Pulmonary artery endothelial cell (primary cell): ENCODE measurements at places on chromosomes 7 and 10.
A peak's percentile ranks its signal among the peaks of the same experiment; 100 is the strongest.

GRCh38 chr7:84060000-84060399 is 134.6 kb downstream of the SEMA3A start:
- no peak for DNase-seq

DNA sequence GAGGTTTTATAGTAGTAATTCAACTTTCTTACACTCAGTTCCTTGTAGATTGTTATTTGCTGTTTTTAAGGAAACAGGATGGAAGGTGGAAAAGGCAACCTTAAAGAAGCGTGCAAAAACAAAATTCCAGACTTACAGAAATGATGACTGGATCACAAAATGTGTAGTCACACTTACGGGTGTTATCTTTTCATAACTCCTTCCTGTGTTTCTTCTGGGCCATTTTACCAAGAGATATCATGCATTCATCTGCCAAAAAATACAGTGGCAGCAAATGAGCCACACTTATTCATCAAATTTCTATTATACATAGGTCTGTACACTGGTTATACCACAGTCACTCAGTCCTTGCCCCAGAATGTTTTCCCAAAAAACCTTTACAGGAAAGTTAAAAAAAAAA is 94.3 kb upstream of the IL6 start:
- DNase-seq, result peak; percentile 83

DNA sequence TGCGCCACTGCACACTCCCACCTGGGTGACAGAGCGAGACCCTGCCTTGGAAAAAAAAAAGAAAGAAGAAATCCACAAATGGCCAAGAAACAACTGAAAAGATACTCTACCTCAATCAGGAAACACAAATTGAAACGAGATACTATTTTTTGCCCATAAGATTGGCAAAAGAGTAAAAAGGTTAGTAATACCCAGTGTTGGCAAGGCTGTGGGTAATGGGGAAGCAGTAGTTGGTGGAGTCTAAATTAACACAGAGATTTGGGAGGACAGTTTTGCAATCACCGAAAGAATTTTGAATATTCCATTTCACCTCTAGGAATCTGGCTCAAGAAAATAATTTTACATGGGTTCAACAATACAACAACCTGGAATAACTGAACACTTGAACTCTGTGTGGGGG is 19.9 kb downstream of the ABRAXAS2 start:
- DNase-seq, result no peak

GRCh38 chr10:96416643-96417042 is 57.8 kb upstream of the OPALIN start:
- no peak for DNase-seq

DNA sequence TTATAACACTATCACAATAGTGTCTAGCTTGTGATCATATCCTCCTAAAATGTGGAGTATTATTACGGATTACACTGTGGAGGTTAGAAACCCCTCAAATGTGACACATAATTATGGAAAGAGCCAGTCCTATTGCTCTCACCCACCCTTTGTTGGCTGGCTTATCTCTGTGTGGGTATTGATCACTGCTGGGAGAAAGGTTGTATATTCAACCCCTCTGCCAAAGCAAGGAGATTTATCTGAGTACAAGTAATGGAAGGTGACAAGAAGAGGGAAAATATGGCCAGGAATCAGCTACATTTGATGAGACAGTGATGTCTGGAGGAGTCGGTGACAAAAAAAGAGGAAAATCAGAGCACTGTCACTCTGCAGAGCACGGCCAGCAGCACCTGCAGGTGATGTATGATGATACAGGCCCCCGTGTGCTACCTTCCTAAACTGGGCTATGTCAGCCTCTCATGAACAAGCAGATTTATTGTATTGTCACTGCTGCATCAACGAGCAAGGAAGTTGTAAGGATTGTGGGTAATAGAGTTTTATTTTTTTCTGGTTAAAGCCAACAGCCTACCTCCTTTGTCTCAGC is 235.3 kb downstream of the PHF14 start:
- no peak for DNase-seq
